ENCODE measurements at places on chromosomes 4 and X.

- DNase-seq, result no peak
These were observed 135.4 kb downstream of the HMX1 start for GRCh38 chr4:8736090-8736825.

DNA sequence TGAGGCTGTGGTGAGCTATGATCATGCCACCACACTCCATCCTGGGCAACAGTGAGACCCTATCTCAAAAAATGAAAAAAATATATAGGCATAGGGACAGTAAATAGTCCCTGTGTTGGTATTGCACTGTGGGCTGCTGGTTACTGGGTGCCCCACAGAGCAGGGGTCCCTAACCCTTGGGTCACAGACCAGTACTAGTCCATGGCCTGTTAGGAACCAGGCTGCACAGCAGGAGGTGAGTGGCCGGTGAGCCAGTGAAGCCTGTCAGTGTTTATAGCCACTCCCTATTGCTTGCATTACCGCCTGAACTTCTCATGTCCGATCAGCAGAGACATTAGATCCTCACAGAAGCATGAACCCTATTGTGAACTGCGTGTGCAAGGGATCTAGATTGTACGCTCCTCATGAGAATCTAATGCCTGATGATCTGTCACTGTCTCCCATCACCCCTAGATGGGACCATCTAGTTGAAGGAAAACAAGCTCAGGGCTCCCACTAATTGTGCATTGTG, 106.5 kb downstream of the TNIP2 start:
- no peak for DNase-seq

DNA sequence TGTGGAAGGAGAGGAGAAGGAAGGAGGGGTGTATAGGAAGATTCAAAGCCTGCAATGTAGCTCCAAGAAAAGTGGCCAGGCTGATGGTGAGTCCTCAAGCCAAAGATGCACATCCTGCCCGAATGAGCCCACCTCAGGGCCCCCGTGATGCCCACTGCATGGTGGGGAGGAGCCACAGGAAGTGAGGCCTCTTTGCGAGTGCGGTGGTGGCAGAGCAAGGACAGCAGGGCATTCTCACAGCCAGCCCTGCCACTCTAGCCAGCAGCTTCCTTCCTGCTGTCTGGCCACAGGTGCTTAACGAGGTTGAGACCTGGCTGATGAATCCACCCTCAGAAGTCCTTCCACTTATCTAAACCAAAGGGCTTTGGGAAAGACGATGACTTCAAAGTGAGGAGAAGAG, 55.8 kb downstream of the BCOR start:
- no peak for DNase-seq

GRCh38 chr4:139971111-139971510, 182.9 kb downstream of the MAML3 start:
- no peak for DNase-seq

DNA sequence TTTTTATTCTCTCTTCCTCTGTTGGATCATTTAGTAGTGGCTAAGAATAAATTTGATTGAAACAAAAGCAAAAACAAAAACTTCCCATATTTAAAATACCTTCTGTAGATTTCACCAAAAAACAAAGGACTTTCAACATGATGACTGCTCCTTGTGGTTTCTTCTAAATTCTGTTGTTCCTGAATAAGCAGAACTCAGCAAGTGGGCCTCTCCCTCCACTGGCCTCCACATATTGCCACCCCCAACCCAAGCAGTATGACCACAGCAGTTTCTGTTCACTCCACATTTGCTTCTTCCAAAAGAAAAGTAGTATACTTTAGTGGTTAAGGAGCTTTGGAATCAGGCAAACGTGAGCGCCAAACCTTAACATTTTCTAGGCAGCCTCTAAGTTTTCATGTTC, 114.7 kb downstream of the COX18 start:
- no peak for DNase-seq

GRCh38 chrX:110301194-110301593, 16.7 kb downstream of the AMMECR1 start:
- DNase-seq, result no peak

DNA sequence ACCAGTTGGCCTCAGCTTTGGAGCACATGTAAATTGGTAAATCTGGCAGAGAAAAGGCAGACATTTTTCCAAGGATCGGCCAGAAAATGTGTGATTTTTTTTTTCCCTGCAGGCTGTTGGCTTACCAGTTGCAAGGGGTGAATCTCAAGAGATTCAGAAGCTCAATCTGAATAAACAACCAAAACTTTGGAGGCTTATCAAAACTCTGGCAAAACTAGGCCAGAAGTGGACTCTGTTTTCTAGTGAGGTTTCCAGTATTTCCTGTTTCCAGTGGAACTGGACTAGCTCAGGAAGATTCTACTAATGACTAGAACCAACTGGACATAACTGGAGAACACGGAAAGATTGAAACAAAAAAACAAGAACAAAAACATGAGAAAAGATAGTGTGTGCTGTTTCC, 191.3 kb downstream of the SMIM20 start:
- DNase-seq, result no peak
